ENCODE measurements at places on chromosomes 1 and 21.

DNA sequence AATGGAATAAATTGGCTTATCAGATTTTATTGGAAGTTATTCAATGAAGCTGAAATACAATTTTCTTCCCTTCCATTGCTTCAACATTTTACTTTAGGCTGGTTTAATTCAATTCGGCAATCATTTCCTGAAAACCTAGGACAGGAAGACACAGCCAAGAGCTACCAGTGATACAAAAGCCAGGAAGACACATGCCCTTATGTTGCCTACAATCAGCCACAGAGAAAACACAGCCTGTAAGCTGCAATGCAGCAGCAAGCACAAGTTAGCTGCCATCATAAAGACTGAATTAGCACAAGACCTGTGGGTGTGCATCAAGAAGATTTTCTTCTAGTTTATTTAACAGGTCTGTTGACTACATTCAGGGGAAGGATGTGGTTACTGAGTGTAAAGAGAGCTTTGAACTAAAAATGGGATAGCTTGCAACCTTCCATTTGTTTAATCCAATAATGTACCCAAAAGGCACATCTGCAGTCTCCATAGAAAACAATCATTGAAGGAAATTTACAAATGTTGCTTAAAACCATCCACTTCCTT lies 193.8 kb downstream of the KCNH1 start:
- ATAC-seq = no peak

- no peak for ATAC-seq
Observed at GRCh38 chr1:192477630-192478029, 97.9 kb upstream of the RGS1 start.

DNA sequence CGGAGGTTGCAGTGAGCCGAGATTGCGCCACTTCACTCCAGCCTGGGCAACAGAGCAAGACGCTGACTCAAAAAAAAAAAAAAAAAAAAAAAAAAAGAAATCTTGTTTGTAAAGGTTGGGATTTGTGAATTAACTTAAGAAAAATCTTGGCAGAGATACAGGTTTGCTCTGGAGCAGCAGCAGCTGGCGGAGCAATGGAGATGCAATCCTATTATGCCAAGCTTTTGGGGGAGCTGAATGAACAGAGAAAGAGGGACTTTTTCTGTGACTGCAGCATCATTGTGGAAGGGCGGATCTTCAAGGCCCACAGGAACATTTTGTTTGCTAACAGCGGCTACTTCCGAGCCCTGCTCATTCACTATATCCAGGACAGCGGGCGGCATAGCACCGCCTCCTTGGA lies 5.6 kb downstream of the ZBTB8B start:
- ATAC-seq = no peak

DNA sequence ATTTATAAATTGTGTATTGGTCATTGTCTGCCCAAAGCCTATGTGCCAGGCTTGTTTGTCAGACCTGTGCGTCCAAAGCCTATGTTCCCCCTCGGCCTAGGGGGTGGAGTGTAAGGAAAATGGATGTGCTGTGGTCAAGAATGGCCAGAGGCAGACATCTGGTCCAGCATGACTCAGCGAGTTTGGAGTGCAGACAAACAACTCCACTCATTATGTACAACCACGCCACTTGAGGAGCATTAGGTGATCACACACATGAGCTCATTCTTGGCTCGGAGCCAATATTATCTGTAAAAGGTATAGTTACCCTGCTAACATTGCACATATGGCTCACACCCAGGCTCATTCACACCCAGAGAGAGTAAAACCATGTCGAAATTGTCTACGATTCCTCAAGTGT lies 1047.6 kb upstream of the ADGRL4 start:
- no peak for ATAC-seq

DNA sequence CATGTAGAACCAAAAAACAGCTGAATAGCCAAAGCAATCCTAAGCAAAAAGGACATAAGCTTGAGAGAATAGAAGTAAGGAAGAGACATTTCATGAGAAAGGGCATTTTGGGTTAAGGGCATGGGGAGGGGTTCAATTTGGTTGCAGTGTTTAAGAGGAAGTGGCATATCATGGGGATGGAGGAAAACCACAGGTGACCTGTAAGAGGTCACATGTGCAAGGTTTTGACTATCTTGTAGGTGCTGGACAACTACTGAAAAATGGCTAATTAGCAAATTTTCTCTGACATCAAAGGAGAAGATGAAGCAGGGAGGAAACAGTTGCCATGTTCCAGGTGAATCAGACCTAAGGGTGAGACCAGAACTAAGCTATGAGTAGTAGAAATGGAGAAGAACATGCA lies 31.3 kb upstream of the ROR1 start:
- peak; percentile 52 for ATAC-seq

DNA sequence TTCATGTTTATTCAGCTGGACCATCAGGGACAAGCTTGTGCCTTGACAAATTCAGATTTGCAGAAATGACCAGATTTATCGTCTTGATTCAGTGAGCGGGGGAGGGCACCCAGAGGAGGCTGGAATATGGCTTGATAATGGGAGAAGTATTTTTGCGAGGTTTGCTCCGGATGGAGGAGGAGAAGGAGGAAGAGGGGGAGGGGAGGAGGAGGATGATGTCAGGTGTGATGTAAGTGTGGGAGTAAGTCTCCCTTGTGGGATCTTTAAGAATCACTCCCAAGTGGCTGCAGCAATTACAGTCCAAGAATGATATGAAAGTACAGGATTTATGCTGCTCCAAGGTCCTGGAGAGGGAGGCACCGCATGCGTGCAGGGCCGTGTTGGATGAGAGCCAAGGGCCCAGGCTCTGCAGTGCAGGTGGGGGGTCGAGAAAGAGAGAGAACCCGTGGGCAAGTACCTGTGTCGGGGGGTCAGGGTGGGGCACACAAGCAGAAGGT lies 5.6 kb upstream of the ZNF496 start:
- ATAC-seq = no peak

DNA sequence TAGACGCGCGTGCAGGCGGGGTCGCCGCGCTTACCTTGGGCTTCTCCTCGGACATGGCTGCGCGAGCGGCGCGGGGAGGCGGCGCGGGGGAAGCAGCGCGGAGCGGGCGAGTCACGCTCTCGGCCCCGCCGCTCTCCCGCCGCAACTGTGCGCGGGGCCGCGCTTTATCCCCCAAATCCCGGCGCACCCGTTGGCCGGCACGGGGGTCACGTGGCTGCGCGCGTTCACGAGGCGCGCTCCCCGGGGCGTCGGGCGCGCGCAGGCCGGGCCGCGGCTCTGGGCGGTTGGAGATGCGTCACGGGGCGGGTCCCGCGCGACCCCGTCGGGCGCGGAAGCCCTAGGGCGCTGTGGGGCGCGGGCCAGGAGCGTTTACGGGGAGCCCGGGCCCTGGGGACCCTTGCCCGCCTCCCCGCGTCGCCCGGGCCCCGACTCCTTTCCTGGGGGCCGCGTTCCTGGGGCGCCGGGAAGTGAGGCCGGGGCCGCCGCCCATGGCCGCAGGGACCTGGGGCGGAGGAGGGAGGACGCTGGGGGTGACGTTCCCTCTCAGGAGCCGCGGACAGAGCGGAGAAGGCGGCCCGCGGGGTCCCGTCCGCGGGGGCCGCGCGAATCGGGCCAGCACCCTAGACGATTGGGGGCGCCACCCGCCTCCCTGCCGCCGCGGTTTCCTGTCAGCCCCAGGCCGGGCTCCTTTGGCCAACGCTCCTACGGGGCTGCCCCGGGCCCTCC lies at the start of gene SUMO3:
Gene SUMO3 (minus strand): TSS at position 149 of the 726 bp plus-strand sequence. CDS start 94 bp downstream, at position 55.
- peak; percentile 79 for ATAC-seq

DNA sequence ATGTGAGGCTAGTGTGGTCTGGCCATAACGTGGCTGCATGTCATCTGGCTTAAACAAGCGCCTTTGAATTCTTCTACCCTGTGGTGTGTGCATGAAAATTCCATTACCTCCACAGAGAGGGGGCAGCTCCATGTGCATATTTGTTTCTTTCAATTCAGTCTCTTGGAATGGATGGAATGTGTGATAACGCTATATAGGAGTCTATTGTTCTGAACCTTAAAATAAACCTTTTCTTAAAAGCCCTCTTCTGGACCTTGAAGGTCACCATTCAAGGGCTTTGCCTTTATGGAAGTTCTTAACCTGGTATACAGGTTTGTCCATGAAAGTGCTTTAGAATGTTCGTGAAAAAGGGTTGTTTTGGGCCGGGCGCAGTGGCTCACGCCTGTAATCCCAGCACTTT lies 118.2 kb upstream of the ADGRL2 start:
- no peak for ATAC-seq

GRCh38 chr1:201429736-201430501 lies 8.4 kb upstream of the TNNI1 start:
- no peak for ATAC-seq

DNA sequence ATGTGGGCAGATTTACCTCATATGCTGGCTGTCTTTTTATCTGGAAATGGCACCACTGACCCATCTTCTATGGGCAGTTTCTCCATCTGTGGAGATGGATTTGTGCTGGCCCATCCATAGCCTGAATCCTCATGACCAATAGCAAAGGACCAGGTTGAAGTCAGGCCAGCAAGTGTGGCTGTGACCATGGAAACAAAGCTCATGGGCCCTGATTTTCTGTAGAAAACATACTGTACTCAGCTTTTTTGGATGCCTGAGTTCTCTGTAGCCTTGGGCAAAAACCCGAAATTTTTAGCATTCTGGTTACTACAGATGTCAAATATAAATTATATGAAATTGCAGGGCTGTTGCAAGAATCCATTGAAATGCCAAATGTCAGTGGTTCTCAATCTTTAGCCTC lies 155.0 kb downstream of the PLXNA2 start:
- no peak for ATAC-seq

DNA sequence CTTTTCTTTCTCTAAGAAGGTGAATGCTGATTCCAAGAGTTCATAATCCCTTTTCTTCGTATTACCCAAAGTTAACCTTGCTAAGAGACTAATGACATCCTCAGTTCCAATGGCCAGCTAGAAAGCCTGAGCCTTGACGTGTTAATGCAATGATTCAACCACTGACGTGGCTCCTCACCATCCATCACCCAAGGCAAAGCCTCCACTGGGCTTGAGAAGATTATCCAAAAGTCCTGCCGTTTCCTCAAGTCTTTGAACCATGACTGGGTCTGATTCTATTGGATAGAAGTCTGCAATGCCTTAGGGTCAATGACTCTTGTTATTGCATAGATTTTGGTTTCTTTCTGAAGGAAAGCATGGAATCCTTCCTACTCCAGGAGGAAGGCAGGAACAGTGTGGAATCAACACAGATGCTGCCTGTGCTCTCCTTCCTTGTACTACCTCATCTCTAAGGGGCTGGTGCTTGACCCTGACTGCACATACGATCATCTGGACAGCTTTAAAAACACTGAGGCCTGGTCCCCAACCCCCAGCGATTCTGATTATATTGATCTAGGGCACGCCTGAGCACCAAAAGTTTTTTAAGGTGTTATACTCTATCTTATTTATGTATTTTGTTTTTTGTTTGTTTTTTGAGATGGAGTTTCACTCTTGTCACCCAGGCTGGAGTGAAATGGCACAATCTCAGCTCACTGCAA lies 69.3 kb upstream of the ANGPTL1 start:
- no peak for ATAC-seq

GRCh38 chr1:54940042-54940441 lies 40.4 kb upstream of the TMEM61 start:
- ATAC-seq = no peak

GRCh38 chr21:37460196-37460595 lies 93.6 kb downstream of the DYRK1A start:
- ATAC-seq = no peak

- no peak for ATAC-seq
Observed at GRCh38 chr21:41059871-41060270, 108.1 kb upstream of the BACE2 start.

- no peak for ATAC-seq
Observed at GRCh38 chr1:3017440-3018050, 3.7 kb upstream of the ACTRT2 start.

GRCh38 chr1:206944703-206945102 lies 1.6 kb downstream of the PIGR start:
- ATAC-seq = no peak

DNA sequence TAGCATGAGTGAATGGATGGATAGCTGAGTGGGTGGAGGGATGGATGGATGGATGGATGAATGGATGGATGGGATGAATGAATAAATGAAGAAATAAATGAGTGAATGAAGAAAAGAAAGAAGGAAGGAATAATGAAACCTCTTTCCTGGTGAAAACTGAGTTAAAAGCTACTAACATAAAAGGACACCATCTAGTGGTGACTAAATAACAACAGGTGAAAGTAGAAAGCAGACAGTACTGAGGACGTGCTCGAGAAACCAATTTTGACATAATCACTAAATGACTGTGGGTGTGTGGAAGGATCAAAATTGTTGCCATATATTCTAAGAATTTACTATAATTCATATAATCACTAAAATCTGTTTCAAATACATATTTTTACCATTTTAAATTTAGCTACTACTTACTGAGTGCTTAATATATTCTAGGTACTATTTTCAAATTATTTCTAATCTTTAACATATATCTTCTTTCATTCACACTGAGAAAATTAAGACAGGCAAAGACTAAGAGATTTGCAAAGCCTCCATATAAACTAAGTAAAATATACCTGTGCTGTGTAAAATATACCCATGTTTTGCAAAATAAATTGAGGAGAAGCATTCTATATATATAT lies 522.9 kb downstream of the LRRIQ3 start:
- no peak for ATAC-seq

GRCh38 chr1:202237052-202237451 lies 43.5 kb downstream of the LGR6 start:
- ATAC-seq = peak; percentile 61

DNA sequence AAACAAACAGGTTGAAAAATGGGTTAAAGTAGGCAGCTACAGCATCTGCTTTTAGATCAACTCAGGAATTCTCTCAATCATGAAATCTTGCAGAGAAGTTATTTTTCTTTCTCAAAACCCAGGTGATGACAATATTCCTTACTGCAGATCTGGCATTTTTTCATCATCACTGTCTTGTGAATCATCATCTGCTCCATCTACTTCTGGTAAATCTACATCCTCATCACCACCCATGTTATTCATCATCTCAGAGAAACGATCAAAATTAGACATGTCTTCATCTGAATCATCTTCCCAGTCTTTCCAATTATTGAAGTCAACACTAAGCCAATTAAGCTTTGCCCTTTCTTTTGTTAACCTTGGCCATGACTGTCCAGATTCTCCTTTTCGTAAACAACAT lies 21.8 kb downstream of the GBP2 start:
- ATAC-seq = no peak

DNA sequence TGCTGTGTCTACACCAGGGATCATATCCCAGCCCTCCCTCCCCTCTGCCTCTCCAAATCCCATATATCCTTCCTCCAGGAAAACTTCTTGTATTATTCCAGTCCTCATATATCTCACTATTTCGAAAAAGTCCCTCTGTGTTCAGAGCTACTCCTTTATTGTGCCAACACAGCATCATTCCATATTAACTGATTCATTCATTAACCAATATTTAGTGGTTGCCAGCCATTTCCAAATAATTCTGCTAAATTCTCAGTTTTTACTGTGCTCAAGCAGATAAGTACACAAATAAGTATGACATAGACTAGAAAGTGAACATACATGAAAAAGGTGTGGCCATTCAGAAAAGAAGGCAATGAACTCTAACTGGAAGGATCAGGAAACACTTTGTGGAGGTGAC lies 241.6 kb upstream of the DUSP10 start:
- no peak for ATAC-seq
